ENCODE measurements at places on chromosomes 7 and 10.

DNA sequence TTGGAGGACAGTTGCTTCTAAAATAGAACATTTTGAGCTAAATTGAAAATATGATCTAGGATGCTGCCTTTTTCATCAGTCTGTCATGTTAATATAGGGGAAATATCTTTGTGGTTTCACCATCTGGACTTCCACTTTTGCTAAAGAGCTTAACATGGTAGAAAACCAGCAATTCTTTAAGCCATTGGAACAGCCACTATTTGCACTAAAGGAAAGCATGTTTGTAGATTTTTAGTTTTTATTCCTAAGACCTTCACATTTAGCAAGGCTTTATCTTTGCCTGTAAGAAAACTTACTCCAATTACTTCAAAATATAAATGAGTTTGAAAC, 291.0 kb downstream of the RNLS start:
- DNase-seq, result no peak

- DNase-seq, result no peak
These were observed 143.7 kb downstream of the VIPR2 start for GRCh38 chr7:159000859-159001435.

DNA sequence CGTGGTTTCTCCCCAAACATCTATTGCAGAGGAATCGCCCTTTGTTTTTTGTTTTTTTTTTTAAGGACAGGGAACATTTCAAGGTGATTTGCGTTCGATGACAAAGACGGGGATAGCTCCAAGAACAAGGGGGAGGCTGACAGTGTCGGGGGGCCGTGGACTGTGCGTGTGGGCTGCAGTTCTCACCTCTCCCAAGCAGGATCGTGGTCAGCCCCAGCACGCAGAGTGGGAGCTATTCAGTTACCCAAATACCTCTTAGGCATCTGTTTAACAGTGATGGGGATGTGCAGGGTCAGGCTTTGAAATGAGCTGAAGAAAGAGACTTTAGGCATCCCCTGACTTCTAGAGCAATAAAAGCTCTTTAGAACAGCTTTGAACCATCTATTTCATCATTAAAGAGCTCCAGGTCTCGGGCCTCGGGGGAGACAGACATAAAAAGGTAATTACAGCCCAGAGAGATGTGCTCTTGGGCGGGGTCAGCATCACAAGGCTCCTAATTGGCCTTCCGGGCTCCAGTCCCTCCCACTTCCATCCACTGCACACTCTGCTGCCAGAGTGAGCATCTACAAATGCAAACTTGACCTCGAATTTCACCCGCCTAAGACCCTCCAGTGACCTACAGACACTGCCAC, 97.3 kb downstream of the MYL10 start:
- DNase-seq, result no peak

DNA sequence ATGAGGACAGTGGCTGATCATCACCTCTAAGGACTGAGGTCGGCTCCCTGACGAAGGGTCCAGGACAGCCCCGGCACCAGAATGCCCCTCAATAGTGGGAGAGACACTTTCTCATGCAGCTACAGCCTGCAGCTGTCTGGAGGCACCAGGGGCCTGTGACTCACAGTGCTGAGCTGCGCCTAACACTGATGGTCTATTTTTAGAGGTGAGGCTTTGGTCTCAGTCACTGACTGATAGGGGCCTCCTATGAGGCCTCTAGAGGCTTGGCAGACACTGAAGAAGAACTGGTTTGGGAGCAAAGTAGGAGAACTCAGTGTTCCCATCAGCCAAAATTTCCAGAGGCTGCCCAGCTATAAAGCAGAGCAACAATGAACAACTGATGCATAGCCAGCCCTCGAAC, 130.1 kb downstream of the COBL start:
- DNase-seq, result no peak
